Stimulated activated naive CD8-positive, alpha-beta T cell treated with anti-CD3 and anti-CD28 coated beads, Interleukin-15, amount 100 ng/mL, for 72 hours (primary cell): ENCODE measurements at places on chromosomes 7 and 10.

- DNase-seq = no peak
These were observed 196.0 kb downstream of the RNLS start for GRCh38 chr10:88386821-88387773.

DNA sequence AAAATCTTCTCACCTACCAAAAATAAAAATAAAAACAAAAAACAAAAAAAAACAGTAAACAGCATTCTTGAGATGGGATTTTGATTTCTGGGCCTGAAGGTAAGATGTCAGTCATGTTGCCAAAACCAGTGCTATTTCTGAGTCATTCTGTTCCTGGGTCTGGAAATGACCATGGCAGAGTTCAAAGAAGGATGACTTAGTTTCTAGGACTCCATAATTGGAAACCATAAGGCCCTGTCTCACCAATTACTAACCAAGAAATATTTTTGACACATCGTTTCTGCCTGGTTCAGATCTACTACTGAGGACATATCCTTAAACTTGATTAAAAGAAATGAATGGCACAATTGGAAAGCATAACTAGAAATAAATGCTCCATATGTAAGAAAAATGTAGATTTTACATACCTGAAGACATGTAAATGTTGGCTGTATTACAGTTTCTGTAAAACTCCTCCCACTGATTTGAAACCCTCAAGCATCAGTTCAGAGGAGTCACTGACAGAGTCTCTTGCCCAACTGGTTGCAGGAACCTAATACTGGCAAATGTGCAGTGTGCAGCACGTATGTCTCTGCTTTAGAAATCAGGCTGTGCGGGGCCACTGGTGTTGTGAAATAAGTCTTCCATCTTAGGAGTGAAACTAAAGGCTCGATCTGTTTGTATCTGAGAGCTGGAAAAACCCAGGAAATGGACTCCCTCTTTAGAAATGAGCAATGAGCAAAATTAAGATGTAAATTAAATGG lies 84.8 kb upstream of the EGR2 start:
- DNase-seq = no peak

DNA sequence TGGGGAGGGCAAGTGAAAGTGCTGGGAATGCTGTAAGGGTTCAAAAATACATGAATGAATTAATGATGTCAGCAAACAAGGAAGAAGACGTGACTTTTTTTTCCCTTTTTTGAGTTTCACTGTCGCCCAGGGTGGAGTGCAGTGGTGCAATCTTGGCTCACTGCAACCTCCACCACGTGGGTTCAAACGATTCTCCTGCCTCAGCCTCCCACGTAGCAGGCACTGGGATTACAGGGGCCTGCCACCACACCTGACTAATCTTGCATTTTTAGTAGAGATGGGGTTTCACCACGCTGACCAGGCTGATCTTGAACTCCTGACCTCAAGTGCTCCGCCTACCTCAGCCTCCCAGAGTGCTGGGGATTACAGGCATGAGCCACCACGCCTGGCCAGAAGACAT lies 30.0 kb downstream of the DENND10 start:
- DNase-seq = peak; percentile 44

- DNase-seq = no peak
These were observed 49.8 kb upstream of the SLC35B4 start for GRCh38 chr7:134366481-134366880.

DNA sequence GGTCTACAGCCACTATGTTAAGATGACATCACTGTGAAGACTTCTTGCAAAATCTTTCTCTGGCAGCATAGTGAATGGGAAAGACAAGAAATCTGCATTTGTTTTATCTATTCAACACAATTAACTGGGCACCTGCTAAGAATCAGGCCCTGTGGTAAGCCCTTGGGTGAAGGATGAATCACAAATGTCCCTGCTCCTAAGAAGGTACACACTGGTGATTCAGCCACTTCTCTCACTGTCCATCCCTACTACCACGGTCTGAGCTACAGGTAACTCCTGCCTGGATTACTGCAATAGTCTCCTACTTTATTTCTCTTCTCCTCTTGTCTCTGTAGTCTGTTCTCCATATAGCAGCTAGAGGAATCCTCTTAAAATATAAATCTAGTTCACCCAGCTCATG lies 116.1 kb downstream of the HIBADH start:
- no peak for DNase-seq

DNA sequence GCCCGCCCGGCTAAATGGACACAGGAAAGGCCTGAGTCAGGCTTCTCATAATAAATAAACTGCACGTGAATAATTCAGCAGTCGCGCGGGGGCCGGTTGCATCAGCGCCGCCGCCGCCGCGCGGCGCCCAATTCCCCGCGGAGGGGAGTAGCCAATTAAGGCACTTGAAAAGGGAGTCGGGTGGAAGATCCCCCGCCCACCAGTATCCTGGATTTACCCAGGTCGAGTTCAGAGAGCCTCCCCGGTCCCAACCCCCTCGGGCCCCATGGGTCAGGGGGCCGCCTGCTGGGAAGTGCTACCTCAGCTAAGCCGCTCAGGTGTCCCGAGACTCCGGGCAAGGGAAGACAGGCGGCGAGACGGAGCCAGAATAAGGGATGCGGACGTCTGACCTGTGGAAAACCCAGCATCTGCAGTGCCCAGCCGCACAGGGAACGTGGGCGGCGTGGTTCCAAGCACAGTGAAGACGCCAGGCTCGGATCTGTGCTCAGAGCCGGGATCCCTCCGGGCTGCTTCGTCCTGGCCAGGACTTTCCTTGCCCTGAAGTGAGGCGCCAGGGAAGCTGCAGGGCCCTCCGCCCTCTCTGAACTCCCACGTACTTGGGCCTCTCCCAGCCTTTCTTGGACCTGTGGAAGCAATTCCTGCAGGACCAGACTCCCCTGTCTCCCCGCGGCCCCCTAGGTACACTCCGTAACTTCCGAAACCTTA lies 7.3 kb upstream of the LBX1 start:
- DNase-seq = no peak

- DNase-seq = no peak
These were observed 6.3 kb upstream of the SEMA3A start for GRCh38 chr7:84200859-84201258.
